ENCODE measurements at places on chromosomes 5 and 9.

GRCh38 chr9:99116003-99116411 lies 11.1 kb downstream of the TGFBR1 start:
- DNase-seq, result peak; percentile 77

DNA sequence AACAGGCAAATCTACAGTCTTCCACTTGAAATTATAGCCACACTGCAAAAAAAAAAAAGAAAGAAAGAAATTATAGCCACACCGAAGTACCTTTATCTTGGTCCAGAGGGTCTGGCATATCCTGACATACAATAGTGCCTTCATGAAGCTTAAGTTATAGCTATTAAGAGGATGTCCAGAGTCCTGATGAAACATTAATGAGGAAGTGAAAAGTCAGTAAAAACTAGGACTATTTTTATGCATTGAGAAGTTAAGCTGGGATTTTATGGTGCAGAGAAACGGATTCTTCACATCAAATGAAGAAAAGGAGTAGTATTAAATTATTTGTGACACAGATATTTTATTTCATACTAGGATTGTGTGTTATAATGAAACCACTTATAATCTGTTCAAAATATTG lies 123.9 kb downstream of the SV2C start:
- no peak for DNase-seq

GRCh38 chr5:167631191-167631590 lies 660.3 kb upstream of the WWC1 start:
- DNase-seq, result peak; percentile 5

GRCh38 chr5:172840432-172841154 lies 6.5 kb downstream of the ERGIC1 start:
- DNase-seq, result peak; percentile 61

- DNase-seq, result no peak
Measured at GRCh38 chr5:173114536-173114935, 29.8 kb upstream of the BNIP1 start.

- no peak for DNase-seq
Measured at GRCh38 chr5:39167141-39167971, 52.0 kb downstream of the FYB1 start.

DNA sequence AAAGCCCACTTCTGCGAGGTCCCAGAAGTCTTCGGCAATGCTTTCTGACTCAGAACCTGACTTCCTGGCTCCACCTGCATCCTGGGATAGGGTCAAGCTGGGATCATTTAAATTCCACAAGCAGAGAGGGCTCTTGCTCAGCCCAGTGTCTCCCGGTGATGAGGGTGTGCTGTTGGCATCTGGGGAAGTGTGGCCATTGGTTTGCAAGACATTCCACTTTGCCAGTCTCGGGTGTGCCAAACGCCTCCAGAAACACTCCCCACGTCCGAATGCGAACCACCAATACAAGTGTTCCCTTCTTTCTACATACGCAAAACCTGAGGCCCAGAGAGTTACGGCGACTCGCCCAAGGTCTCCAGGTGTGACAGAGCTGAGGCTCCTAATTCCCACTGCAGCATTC lies 43.1 kb upstream of the FCN2 start:
- no peak for DNase-seq

DNA sequence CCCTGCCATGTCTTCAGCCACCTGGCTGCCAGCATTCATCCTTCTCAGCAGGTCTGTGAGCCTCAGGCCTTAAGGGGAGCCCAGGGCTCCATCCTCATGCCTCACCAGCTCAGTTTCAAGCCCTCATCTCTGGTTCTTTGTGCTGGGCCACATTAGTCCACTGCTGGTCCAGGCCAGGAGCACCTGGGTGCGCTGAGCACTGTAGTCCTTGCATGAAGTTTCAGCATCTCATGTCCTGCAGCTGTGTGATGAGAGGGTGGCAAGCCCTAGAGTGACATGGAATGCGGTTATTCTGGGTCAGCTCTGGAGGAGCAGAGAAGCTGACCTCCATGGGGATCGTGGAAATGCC lies 42.7 kb downstream of the COL5A1 start:
- no peak for DNase-seq

DNA sequence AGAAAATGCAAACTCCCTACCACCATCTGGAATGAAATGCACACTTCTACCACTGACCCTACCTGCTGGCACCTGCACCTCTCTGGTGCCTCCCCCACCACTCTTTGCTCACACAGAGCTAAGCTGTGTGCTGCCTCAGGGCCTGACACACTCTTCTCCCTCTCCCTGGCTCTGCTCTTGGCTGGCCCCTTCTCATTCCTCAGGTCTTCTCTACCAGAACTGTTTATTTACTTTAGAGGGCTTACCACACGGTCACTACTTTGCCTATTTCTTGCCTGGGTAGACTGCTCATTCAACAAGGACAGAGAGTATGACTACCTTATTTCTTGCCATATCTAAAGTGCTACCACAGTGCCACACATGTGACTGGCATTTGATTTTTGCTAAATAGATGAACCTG lies 3.3 kb downstream of the REEP5 start:
- DNase-seq, result peak; percentile 10

DNA sequence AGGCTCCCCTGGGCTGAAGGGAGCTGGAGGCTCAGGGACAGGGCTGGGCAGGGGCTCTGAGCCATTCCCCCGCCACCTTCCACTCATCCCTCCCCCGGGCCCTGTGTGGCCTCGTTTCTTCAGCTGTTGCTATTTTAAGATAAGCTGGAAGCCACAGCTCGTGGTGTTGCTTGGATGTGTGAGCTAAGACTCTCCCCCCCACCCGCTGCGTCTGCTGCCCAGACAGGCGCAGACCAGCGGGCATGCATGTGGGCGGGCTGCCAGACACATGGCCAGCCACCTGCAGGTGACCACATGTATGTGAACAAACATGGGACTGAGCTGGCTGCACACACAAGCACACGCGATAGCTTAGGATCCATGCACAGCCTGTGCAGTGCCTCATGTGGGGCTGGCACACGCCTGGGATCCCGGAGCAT lies 8.7 kb downstream of the SNCB start:
- no peak for DNase-seq

- no peak for DNase-seq
Measured at GRCh38 chr9:120156376-120156775, 423.6 kb downstream of the CDK5RAP2 start.

GRCh38 chr9:4902135-4902475 lies 83.0 kb upstream of the JAK2 start:
- no peak for DNase-seq

DNA sequence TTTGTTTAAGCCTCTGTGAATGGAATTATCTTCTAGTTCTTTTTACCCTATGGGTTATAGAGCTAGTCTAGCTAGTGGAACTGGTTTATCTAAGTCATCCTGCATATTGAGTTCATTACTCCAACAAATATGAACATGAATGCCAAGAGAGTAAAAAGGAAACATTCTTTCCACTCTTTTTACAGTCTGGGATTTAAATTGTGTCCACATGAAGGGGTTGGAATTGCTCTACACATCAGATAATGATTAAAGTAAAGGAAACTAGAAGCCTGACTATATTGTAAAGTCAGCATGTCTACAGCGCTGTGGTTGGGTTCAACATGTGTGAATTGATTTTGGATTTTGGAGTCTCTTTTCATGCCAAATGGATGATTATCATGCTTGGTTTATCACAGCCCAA lies 173.1 kb downstream of the CCDC171 start:
- no peak for DNase-seq
